ENCODE measurements at places on chromosomes 5 and 9.

DNA sequence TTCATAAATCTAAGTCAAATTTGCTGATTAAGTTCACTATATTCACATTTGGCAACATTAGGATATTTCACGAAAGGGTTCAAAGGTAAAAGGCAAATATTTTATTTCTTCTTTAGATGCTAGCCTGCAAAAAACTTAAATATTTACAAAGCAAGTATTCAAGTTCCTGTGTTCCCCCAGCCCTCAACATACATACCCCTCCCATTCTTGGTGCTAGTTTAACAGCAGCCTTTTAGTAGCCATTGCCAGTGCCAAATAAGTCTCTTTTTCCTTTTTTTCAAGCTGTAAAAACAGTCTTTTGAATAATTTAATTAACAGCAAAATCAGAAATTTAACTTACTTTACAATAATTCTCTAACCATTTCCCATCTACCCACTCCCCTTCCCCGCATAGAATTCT lies 288.5 kb upstream of the TMEM161B start:
- DNase-seq: no peak

DNA sequence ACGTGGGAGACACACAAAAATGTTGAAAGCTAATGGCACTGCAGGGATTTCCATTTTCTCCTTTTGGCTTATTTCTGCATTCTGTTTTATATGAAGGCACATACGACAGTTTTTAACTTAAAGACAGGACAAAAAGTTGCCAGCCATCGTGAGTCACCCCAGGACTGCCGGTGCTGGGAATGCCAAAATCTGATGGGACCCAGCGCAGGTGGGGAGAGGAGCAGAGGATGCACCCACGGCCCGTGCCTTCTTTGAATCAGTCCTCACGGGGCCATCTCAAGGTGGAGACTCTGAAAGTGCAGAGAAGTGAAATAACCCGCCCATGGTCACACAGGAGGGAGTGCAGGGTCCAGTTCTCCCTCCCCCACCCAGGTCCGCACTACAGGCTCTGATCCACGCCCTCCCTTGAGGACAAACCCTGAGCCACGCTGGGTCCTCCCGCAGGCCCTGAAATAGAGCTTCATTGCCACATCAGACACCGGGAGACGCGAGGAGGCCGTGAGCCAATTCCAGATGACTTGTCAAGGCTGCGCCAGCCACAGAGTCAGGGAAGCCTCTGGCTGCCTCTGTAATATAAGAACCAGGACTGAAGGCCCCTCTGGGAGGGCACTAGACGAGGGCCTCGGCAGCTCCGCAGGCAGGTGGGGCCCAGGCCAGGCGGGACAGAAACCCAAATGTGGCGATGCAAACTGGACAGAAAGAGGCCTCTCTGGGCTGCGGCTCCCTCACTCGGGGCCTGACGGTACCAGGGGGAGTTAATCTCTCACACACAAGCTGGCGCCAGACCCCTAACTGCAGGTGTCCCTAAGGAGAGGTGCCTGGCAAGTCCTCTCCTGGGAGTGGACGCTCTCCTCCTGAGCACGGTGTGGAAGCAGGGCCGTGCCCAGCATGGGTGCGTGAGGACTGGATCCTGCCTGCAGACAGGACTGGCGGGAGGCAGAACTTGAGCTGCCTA lies 22.9 kb downstream of the ADAMTS2 start:
- no peak for DNase-seq

GRCh38 chr5:113902917-113903660 lies 389.6 kb downstream of the YTHDC2 start:
- DNase-seq: no peak

DNA sequence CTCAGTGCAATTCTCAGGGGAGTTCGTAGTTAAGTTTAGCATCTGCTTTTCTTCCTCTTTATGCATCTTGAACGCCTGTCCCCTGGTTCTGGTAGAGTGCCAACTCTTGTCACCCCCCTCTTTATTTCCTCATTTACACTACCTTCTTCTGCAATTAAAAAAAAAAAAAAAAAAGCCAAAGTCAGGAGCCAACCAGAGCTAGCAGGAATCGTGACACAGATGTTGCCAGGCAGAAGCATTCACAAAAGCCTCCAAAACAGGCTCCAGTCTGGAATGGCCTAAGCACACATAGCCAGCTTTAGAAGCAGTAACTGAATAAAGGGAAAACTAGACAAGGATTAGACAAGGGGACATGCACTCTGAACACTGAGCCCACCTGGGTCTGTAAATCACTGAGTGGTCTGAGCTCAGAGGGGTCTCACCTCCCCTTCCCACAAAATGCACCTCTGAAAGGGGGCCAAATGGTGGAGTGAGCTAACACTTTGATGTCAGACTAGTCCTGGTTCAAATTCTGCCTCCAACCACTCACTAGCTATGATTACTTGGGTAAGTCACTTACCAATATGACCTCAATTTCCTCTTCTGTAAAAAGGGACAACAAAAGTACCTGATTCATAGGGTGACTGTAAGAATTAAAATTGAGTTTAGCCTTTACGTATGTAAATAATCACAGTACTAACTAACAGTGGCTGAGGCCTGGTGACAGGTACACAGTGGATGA lies 2.0 kb downstream of the CD74 start:
- peak; percentile 77 for DNase-seq

DNA sequence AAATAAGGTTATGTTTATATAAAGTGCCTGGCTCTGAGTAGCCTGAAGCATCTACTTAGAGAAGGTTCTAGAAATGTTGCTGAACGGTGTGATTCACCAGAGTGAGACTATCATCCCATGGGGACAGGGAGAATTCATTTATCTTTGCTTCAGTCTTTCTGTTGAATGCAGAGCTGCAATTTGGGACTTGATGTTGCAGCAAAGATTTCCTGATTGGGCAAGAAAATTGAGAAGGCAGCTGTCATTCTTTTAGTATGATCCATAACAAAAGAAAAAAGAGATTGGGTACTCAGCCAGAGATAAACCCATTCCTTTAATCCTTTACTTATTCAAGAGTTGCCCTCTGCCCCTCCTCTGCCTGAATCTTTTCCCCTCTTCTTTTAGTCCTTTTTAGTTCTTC lies 456.3 kb upstream of the WWC1 start:
- no peak for DNase-seq

DNA sequence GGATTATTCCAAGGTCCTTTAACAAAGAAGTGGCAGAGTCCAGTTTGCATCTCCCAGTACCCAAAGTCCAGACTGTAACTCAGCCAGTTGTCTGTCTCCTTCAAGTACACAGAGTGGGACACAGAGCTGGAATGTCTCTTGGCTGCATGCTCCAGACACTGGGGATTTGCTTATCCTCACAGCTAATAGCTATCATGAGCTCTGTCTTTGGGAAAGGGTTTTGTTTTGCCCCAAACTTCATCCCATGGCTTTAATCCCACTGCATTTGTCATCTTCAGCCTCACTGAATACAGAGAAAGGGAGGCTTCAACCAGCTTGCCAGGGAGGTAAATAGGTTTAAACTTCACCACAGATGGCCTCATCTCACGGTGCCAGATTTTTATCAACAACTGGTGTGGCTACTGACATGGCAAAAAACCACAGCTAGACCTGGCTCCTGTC lies 412.2 kb upstream of the SLC24A2 start:
- DNase-seq: peak; percentile 30

DNA sequence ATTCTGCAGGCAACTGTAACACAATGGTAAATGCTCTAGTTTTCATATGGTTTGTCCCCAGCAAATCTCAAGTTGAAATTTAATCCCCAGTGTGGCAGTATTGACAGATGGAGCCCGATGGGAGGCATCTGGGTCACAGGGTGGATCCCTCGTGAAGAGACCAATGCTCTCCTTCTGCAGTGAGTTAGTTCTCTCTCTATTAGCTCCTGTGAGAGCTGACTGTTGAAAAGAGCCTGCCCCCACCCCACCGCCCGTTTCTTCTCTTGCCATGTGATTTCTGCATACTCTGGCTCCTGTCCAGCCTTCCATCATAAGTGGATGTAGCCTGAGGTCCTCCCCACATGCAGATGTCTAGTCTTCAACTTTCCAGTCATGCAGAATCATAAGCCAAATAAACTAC lies 27.0 kb downstream of the IARS1 start:
- no peak for DNase-seq

GRCh38 chr9:135826188-135826545 lies 81.2 kb downstream of the CAMSAP1 start:
- no peak for DNase-seq

GRCh38 chr5:53403758-53404157 lies 76.7 kb upstream of the FST start:
- no peak for DNase-seq

- DNase-seq: no peak
Measured at GRCh38 chr9:96270236-96270744, 31.7 kb downstream of the HSD17B3 start.

GRCh38 chr5:178527458-178528307 lies 62.5 kb downstream of the COL23A1 start:
- DNase-seq: no peak

- DNase-seq: no peak
Measured at GRCh38 chr5:36607114-36607571, 737 bp downstream of the SLC1A3 start.

DNA sequence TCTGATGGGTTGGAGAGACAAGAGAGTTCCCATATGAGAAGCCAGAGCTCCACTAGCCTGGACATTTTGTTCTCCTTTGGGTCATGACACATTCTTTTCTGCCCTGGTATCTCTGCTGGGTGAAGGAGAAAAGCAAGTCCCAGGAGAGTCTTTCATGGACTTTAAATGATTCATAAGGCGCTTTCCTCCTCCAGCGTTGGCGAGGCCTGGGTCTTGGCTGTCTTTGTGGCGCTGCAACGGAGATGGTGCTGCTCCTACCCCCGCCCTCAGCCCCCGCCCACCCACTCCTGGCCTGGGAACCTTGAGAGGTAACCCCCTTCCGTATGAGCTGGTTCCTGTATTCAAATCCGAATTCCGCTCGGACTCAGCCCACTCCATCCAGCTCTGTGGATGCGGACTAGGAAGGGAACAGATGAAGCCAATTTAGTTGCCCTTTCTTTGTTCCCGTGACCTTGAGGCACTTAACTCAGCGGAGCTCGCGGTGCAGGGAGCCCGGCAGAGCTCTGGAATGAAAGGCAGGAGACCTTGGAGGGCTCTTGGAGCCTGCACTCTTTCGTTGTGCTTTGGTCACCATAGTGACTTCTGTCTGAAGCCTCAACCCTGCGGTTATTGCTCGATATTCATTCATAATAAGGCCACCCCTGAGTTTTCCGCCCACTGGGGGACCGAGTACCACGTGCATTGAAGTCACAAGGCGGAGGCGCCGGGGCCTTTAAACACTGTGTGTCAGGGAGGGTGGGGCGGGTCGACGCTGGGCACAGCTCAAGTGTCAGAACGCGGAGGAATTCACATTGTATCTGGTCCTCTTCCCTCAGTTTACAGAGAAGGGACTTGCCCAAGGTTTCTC lies 14.0 kb upstream of the PWWP2A start:
- DNase-seq: no peak

DNA sequence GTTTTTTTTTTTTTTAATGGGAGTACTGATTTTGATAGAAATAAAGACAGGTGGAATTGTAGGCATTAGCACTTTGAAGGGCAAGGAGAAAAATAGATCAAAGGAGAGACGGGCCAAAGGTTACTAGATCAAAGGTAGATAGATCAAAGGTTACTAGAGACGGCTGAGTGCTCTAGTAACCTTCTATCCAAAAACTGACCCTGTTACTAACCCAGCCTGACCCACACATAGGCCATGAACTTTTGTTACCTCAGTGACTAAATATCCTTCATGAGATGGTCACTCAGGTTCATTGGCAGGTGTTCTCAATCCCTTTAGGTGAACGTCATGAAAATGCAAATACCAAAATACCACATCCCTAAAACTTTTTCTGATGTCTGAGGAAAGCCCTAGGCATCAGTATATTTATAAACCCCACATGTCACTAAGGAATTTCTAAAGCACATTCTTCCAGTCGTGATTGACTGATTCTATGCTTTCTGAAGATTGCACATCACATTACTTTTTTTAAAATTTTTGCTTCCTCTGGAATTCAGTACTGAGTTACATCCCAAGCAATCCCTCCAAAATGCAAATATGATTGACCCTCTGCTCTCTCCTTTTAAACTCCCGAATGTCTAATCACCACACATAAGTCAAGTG lies 772.7 kb downstream of the BRINP1 start:
- no peak for DNase-seq

DNA sequence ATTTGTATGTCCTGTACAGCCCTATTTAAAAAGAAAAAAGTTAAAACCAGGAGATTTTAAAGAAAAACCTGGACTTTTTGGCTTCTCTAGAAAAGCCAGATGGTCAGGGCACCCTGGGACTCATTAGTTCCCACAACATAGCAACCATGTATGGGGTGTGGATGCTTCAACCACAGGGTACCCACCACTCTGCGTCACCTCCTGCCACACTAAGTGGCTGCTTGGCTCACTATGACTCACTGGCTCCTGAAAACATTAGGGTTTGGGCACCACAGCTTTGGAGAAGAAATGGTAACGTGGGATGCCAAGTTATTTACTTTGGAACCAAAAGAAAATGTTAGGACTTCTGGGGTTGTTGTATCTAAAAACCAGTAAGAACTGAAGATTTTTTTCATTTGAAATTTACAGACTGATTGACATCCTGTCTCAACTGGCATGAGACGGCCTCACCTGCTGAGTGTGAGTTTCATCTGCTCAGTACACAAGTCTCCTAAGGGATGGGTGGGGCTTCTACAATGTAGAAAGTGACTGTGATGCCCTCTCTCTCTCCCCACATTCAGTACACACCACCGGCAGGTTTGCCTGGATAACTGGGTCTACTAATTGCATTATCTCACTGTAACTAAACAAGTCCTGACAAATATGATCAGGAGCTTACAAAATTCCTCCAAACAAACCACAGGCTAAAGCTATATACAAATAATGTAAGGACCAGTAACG lies 103.9 kb downstream of the ESM1 start:
- no peak for DNase-seq

All from NCI-H1694 (cell line).